NT2/D1 (cell line): ENCODE measurements at places on chromosomes 11 and 22.

DNA sequence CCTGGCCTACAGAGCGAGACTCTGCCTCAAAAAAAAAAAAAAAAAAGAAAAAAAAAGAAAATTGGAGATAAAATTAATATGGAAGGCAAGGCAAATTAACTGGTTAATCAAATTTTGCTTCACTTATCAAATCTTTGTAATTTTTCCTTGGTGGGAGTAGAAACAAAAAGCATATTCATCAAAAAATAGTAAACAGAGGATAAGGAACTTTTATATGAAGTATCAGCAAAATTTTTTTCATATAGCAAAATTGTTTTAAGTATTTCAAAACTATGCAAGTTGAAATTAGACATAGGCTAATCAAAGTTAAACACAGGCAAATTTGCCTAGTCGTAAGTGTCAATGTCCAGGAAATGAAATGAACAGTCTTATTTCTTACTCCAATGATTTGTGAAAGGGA lies 33.0 kb downstream of the PICALM start:
- DNase-seq: no peak

DNA sequence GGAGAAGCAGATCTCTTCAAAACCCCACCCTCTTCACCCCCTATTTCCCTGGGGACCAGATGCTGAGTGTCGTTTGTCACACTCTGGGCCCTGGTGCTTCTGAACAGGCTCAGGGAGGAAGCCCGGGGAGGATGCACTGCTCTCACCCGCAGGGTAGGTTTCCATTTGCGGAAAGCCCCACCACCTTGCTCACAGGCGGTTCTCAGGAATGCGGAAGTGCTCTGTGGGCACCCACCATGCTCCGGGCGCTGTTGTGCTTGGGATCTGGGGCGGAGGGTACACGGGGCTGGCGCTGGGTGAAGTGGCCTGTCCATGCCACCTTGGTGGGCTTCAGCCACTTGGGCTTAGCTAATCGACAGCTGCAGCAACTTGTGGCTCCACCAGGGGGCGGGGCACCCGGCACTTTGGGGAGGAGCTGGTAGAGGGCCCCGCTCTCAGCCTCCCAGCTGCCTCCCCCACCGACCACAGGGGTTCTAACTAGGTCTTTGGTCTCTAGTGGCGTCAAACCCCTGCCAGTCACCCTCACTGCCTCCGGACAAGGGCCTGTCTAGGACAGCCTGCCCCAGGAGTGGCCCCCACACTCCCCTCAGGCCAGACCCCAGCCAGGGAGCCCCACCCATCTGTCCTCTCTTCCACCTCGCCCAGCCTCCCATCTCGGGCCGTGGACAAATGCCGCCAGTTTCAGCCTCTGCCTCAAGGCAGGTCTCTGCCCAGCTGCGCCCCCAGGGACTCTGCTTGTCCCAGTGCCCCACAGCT lies 7.4 kb downstream of the NDUFV1 start:
- DNase-seq: no peak

DNA sequence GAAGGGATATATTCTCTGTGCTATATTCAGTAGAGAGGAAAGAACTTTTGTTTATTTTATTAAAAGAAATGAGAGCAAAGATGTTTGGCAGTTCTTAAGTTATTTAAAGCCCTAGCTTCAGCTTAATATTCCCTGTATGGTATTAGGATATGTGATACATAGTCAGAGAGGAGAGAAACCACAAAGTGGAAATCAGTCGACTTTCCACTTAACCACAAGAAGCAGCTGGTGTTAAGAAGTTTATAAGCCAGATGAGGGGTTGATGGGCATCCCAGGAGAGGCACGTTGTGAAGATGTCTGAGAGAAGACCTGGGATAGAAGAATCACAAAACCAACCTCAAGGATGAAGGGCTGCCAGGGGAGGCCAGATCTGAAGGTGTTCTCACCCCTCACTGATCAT lies 23.3 kb upstream of the PHF21B start:
- no peak for DNase-seq

DNA sequence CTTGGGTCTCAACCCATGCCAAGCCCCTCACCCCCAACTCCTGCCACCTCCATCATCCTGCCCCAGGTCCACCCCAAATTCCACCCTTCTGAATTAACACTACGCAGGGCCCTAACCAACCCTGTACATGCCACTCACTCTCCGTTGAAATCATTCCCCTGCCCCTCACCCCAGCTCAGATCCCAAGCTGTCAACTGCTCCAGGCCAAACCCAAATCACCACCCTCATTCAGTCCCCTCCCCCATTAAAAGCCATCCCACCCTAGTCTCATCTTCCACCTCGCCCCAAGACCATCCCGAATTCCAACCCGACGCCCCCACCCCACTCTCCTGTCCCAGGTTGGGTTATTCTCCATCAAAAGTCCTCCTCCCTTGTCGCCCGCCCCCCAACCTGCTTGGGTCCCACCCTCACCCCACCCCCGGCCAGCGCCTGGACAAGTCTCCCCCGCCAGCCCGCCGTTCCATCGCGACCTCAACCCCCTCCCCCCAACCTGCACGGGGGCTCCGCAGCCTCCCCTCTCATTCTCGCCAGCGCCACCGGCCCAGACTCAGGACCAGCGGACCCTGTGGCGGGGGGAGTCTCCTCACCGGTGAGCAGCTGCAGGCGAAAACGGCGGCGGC lies 466 bp downstream of the FAM168A start:
- no peak for DNase-seq

GRCh38 chr22:37165940-37166674 lies 16.4 kb upstream of the IL2RB start:
- DNase-seq: no peak

- DNase-seq: no peak
Observed at GRCh38 chr22:27258616-27259172, 542.9 kb downstream of the MN1 start.

DNA sequence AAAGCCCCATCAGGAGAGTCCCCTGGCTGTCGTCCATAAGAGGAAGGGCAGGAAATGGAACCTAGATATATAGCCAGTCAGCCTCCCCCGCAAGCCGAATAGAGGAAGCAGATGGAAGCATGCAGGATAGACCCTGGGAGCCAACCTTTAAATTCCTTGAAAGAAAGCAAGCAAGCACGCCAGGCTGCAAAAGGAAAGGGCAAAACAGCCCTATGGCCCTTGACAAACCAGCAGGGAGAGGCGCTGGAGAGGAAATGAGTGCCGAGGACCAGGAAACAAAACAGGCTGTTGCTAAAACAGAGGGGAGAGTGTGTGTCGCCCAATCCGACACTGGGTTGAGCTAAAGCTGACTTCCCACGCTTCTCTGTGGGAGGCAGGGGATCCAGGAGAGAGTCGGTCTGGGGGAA lies 203.5 kb upstream of the MTNR1B start:
- DNase-seq: no peak

- DNase-seq: no peak
Observed at GRCh38 chr11:47646019-47646418, 3.7 kb upstream of the MTCH2 start.

DNA sequence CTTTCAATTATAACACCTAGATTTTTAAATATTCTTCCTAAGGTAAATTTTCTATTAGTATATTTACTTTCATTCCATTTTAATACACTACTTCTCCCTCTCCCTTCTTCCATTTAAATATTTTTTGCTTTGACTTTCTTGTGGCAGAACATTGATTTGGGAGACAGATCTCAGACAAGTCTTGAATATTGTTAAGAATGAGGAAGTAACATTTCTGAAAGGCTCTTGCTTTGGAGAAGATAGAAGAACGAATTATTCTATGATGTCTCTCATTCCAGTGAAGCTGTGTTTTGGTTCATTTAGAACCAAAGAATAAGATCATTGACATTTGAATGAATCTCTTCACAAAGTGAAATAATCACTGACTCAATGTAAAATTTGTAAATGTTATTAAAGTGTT lies 2.4 kb downstream of the IPO7 start:
- no peak for DNase-seq

- no peak for DNase-seq
Observed at GRCh38 chr22:32951076-32951806, 106.9 kb downstream of the SYN3 start.

- no peak for DNase-seq
Observed at GRCh38 chr11:1225386-1226225, 2.7 kb downstream of the MUC5B start.

DNA sequence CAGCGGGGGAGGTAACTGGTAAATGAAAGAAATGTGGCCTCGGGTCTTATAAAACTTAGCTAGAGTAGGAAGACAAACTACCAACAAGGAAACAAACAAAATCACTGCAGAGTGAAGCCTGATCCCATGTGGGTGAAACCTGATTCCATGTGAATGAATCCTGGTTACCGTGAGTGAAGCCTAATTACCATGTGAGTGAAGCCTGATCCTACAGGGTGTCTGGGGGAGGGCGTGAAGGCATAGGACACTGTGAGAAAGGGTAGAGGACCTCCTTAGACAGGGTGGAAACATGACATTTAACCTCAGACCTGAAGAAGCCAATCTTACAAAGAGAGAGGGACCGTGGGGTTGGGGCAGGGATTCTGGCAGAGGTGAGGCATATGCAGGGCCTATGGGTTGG lies 106.2 kb upstream of the USP47 start:
- no peak for DNase-seq

GRCh38 chr11:33222052-33222750 lies 35.0 kb upstream of the HIPK3 start:
- no peak for DNase-seq

DNA sequence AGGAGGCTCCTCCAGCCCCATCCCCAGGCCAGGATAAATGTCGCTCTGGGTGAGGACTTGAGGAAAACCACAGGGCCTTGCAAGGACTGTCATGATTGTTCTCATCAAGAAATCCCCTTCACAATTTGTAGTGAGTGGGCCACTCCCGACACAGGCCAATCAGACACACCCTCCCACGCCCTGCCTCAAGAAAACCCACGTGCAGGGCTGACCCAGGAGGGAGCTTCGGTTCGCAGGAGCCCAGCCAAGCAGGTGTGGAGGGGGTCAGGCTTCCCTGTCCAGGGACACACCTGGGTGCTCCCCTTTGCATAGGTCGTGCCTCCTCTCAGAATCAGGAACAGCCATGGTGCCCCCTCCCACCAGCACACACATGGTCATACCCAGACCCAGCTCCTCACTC lies 43.2 kb downstream of the SHANK2 start:
- DNase-seq: no peak

DNA sequence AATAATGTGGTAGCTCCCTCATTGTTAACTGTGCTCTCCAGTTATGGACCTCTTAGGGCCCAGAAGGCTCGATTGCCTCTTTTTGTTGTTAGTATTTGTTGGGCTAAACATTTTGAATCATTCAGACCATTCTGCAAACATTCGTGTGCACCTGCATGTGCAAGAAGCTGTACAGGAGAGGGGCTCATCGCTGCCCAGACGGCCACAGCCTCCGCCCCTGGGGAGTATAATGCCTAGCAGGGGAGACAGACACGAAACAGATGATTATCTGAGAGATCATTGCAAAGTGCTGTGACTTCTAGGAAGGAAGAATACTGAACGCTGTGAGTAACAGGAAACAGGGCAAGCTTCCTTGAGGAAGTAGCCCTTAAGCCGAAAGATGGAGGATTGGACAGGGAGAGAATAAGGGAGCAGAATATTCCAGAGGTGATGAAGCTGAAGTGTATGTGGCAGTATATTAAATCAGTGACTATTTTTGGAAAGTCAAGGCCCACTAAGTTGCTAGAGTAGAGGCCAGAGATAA lies 123.3 kb upstream of the RASSF10 start:
- DNase-seq: no peak

DNA sequence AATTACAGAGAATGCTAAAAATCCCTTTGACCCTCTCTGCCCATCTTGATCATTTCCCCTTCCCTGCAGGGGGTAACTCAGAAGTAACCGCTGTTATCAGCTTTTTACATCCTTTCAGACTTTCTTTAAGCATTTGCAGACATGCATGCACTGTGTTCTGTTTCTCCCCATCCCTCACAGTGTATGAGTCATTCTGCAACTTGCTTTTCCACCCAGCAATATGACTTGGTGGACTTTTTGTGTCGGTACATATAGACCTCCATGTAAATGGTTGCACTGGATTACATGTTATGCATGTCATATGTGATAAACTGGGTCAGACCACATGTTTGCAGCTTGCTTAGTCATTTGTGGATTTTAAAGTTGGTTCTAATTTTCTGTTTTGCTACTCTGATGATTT lies 87.7 kb upstream of the NECTIN1 start:
- no peak for DNase-seq

DNA sequence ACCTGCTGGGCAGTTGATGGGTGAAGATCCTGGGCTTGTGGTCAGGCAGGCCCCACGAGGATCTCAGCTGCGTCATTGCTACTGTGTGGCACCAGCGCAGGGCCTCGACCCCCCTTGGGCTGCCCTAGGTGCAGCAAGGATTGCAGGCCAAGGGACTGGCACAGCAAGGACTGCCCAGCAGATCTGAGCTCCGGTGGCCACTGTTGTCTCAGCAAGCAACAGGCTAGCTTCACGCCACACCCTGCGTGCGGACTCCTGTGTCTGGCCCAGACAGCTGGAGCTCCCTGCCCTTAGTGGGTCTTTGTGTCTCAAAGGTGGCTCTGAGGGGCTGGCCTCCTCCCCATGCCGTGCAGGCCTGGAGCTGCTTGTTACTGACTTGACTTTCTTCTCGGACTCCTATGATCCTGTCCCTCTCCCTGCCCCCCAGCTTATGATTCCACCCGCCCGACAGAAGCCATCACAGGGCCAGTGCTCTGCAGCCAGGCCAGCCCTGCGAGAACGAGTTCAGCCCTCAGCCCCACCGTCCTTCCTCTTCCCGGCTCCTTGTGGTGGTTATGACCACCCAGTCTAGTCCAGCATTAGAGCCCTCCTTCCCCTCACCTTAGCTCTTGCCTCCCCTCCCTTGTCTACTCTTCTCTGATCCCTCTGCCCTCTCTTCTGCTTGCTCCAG lies 295.6 kb downstream of the TBC1D22A start:
- no peak for DNase-seq

DNA sequence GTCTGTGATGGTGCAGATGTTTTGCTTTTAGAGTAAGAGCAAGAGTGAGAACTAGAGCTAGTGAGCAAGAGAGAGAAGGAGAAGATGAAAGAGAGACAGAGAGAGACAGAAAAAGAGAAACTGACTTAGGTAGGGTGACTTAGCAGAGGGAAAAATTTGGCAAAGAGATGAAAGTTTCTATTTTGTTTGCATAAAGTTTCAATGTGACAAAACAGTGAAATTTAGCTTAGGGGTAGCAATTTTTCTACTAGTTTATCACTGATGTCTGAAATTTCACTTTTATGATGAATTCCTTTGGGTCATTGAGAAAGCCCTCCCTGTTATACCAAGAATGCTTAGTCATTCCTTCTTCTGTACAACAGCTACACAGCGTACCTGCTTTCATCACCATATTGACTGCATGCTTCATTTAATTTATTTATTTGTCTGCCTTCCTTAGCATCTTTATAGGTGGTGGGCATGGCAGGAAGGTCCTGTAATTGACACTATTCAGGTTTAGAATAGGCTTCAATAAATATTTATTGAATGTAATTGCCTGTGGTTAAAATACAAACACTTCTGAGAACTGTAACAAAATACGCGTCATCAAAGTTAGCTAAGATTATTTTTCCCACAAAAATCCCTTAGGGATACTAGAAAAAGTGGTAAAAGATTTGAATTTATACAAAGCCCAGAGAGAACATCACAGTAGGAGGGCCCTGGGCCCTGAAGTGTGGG lies 19.9 kb upstream of the CTSC start:
- DNase-seq: no peak

DNA sequence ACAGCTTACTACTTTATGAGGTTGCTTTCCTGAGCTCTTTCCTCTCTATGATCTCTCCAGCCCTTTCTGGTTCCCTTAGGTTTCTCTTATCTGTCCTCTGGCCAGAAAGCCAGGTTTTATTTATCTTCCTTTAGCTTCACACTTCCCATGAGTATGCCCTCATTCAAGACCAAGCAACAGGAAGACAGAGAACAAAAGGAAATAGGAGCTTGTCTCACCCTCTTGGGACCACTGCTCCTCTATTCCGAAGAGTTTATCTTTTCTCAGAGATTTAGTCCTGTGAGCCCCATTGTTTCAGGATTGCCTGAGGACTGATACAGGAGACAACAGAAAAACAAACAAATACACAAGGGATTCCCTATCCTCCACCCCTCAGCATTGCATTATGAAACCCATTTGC lies 62.4 kb upstream of the CCDC179 start:
- DNase-seq: no peak
